ENCODE measurements at places on chromosomes 7 and 10. TPM values are rescaled to one million over a fixed set of nuclear protein-coding genes. Genes with fewer than 3 reads are reported as not detected.

LZTS2 gene
- 41.3 TPM for total RNA-seq

TRIL gene
- not detected for total RNA-seq

ANXA8L1 gene
- 122 TPM for total RNA-seq

FAM131B gene
- 0.28 TPM for total RNA-seq

PRKAR2B gene
- 2.3 TPM for total RNA-seq

NPC1L1 gene
- 0.06 TPM for total RNA-seq

ACBD7 gene
- 1.1 TPM for total RNA-seq

Data from A549 treated with AZD2906 at 1 μM for 4 hours (cell line).